ENCODE measurements at places on chromosomes 6 and 20. TPM values are rescaled to one million over a fixed set of nuclear protein-coding genes. Genes with fewer than 3 reads are reported as not detected.

DNA sequence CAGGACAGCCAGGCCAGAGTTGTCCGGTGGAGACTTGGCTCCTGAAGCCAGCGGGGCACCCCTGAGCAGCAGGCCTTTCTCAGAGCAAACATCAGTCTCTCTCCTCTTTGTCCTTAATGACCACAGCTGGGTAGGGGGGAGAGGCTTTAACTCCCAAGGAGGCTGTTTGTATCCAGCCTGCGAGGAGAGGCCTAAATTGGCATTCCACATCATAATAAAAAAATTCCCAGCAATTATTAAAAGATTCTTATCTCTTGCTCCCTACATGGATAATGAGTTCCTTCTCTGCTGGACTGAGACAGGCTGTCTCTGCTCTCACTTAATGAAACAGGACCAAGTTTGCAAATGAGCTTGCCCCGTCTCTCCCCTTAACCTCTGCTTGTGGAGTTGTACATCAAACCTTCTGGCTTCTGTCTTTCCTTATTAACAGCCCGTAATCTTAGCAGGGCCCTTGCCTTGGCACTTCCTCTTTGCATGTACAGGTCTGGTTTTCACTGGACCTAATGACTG lies 838.2 kb downstream of the MAFB start:
- no peak for DNase-seq

PRR18 gene
- not detected for total RNA-seq

OARD1 gene
- 11.3 TPM for total RNA-seq

DNA sequence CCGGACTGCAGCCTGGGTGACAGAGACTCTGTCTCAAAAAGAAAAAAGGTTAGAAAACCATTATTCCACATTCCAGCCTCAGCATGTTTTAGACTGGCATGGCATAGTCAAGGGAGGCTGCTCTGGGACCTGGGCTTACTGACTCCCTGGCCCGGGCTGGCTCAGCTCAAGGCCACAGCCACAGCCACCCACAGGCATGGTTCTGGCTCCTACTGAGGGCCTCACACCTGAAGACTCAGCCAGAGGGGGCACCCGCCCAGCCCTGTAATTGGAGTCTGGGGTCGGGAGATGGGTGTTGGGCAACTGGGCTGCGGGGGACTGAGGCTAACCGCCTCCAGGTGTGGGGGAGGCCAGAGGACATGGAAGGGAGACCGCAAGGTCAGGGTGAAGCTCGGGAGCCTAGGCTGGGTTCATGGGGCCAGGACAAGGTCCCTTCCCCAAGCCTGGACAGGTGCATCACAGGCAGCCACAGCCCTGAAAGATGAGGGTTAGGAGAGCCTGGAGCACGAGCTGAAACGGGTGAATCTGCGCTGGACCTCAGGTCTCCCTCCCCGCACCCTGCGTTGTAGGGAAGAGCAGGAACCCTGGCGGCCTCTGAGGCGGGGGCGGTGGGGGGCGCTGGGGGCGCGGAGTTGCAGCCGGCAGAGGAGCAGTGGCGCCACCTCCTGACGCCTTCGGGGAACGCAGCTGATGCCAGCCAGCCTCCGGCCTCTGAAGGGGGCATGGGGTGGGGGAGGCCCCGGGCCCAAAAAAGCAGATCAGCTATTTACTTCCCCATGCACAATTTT lies 67.7 kb upstream of the SRSF6 start:
- no peak for DNase-seq

GGTLC1 gene
- not detected for total RNA-seq

Measured in aorta (tissue), 5 donors.